ENCODE measurements at places on chromosomes 7 and 10.

GRCh38 chr7:137757146-137757925 lies 89.4 kb downstream of the DGKI start:
- no peak for DNase-seq

DNA sequence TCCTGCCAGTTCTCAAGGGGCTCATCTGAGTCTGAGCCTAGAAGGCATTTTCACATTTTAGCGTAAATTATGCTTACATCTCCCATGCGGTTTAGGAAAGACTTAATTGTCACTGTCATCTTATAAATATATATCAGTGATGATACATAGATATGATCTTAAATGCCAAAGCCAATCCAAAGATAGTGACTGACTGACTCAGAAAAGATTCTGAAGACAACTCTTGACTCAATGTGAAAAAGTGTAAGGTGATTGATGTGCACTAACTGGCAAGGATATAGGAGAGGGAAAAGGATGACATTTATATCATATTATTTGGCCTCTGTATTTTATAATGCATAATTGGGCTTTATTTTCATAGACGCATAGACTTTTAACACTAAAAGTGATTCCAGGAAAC lies 84.9 kb upstream of the LRRN3 start:
- no peak for DNase-seq

DNA sequence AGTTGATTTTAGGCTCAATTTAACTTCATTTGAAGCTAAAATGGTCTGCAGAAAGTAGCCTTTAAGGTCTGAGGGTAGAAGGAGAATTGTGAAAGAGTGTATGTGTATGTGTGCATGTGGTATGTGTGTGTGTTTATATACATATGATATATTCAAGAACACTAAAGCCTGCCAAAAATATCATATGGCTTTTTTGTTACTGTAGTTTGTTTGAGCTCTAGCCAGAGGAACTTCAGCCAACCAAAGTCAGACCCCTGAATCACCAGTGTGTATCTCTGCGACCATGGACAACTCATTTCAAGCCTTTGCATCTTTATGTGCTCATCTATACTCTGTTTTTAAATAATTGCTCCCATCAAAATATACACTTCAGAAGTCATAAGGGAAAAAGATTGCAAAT lies 58.4 kb upstream of the HDAC9 start:
- DNase-seq, result no peak

DNA sequence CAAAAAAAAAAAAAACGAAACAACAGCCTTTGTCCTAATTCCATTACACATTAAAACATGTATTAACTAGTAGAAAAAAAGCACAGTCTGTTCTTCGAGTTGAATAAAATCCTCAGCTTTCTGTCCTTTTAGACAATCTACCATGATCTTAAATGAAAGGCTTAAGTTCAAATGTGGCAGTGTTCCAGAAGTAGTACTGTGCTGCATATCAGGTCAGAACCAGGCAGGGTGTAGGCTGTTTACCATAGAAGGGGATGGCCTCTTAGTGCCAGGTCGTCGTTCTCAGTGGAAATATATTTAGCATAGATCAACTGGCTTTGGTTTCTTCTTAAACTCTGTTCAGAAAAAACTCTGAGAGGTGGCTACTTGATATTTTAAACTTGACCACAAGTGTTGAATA lies 612.0 kb downstream of the CNTNAP2 start:
- no peak for DNase-seq

DNA sequence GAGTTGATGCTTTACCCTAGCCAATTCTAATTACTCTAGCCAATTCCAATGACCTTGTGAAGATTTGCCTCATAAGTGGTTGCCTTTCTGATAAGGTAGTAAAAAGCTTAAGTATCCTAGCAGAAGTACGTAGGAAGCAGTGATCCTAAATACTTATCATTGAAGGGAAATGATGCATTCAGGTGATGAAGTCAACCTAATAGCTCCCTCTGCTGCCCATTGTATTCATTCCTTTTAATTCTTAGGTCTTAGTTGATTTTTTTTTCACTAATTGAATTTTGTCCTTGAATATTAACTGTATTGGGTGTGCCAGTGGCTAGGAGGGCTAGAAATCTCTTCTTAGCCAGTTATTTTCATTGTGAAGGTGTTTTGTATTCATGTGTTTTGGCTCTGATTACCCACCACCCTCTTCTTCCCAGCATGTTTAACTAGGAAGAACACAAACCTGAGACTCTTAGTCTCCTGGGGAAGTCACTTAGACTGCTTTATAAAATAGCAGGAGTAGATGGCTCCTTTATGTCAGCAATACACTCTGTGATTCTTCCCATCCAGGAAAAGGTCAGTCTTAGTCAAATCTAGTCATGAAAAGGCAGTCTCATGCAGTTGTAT lies 46.3 kb downstream of the PLEKHA8 start:
- no peak for DNase-seq

GRCh38 chr7:98797150-98797549 lies 72.7 kb downstream of the TMEM130 start:
- DNase-seq, result no peak

DNA sequence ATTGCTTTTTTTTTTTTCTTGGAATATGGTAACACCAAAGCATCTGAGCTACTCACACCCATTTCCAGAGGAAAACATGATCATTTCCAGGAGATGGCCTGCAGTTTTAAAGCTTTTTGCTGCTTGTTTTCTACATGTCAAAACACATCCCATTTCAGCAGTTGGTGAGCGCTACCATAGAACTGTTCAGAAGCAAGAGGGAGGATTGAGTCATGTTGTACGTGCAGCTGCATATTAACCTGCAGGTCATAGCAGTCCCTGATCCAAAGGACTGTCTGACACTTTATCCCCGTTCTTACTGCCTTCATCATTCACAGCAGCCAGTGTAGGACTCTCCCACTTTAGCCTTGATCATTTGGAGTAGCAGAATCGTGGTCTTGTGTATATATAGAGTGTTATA lies 124.6 kb downstream of the AUTS2 start:
- no peak for DNase-seq

Measured in stimulated activated CD8-positive, alpha-beta memory T cell treated with anti-CD3 and anti-CD28 coated beads, Interleukin-2, amount 100 ng/mL, for 1 hour (primary cell).